ENCODE measurements at places on chromosomes 7 and 10.

GRCh38 chr10:42809676-42810075 lies 27.1 kb downstream of the BMS1 start:
- DNase-seq, result no peak

- no peak for DNase-seq
Observed at GRCh38 chr10:99330347-99330924, 1.3 kb downstream of the CNNM1 start.

DNA sequence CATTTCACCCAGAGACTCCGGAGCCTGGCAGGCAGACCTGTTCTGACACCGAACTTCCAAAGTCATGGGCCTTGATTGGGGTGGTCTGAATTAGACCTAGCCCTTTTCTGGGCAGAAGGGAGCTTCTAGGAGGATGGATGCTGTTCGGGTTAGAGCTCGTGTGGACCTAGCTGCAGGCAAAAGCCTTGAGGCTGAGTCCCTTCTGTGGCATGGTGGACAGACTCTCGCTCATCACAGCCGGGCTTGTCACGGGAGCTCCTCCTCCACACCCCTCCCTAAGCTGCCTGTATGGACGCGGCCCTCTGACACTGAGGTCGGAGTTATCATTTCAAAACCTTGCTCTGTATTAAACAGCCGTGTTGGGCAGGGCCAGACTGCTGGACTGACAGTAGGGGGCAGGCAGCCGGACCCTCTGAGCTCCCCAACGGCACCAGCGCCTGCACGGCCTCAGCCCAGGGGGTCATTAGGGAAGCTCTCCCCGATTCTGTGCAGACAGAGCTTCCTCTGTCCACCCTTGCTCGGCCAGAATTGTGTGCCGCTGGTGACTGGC lies 2.2 kb downstream of the IRF5 start:
- no peak for DNase-seq

DNA sequence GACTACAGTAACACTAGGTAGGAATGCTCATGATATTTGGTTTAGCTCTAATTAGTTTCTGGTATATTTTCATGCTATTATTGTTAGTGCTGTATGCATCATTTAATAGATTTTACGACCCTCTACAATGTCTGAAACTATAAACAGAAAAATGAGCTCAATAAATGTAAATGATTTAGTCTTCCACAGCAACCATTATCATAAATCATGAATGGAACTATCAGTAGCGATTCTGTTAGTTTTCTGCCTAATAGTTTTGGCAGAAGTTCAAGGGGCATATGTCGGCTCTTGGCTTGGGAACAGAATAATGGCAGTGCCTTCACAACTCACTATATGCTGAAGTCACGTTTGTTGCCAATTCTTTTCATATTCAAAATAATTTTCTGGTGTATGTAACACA lies 494.8 kb downstream of the PARD3 start:
- no peak for DNase-seq

DNA sequence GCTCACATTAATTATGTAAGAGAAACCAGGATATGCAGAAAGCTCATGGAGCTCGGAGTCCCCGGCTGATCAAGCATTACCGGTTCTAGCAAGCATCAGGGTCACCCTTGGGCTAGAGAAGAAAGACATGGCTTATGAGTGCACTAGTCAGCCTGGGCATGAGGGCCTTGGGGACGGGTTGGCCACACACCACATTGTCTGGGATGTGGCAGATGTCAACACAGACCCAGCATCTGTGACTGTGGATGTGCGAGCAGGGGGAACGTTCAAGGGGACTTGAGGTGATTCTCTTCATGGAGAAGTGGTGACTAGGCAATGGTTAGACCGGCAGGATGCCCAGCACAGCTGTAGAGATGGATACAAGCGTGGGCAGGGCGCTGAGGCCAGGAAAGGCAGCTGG lies 13.7 kb downstream of the ZMIZ2 start:
- no peak for DNase-seq

GRCh38 chr10:118216020-118216419 lies 126.1 kb downstream of the FAM204A start:
- no peak for DNase-seq

GRCh38 chr7:29194594-29195427 lies at the start of gene CHN2:
TSS of gene CHN2 (plus strand) at chr7:29194775.
- DNase-seq, result no peak

- no peak for DNase-seq
Observed at GRCh38 chr7:131655866-131656265, 99.4 kb upstream of the PODXL start.

- no peak for DNase-seq
Observed at GRCh38 chr7:22992874-22993840, 20.8 kb downstream of the HYCC1 start.

DNA sequence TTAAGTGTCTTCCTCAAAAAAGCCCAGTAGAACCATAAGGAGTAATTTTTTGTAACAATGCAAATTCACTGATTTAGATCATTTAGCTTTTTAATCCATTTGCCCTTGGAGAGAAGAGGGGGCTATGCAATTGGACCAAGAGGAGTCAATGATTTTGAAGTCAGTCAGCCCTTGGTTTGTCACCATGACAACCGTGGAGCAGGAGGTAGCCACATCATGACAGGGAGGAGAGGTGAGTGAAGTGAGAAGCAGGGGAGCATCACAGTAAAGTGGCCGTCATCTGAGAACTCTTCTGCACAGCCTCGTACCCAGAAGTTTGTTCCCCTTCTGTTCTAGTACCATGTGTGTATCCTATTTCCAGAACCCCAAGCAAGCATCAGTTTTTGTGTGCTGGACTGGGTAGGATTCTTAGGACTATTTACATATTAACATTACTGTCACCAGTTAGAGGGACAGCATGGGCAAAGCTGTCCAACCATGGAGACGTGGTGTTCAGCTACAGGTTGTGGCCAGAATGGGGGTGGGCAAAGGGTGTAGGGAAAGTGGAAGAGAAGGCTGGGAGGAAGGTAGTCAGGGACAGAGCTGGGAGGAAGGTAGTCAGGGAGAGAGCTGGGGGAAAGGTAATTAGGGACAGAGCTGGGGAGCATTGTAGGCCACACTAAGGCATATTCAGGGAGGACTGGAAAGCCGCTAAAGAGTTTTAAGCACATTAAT lies 13.1 kb downstream of the UBE3C start:
- DNase-seq, result no peak

- DNase-seq, result no peak
Observed at GRCh38 chr7:11343818-11344413, 370.2 kb downstream of the PHF14 start.

DNA sequence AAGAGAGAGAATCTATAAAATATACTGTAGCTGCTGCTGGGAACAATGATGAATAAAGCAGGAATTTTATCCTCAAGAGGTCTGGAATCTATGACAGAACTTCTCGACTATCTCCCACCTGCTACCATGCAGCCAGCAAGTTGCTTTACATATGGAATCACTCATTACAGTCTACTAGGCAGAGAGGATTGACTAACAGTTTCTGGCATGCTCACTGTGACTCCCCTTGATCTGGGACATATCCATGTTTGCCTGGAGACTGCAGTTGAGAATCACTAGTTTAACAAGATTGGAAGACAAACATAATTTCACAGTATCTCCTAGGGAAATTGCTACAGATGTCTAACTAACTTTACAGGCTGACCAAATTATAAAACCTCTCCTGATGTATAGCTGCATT lies 13.3 kb downstream of the GPR37 start:
- no peak for DNase-seq

- DNase-seq, result no peak
Observed at GRCh38 chr10:28280652-28281051, 22.2 kb downstream of the MPP7 start.

- DNase-seq, result no peak
Observed at GRCh38 chr7:122556873-122557542, 141.9 kb downstream of the RNF133 start.

- no peak for DNase-seq
Observed at GRCh38 chr10:91589015-91589657, 43.7 kb downstream of the PPP1R3C start.

DNA sequence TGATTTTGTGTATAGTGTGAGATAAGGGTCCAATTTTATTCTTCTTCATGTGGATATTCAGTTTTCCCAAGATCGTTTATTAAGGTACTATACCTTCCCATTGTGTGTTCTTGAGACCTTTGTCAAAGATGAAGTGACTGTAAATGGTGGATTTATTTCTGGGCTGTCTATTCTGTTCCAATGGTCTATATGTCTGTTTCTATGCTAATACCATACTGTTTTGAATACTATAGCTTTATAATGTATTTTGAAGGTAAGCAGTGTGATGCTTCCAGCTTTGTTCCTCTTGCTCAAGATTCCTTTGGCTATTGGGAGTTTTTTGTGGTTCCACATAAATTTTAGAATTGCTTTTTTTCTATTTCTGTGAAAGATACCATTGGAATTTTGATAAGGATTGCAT lies 8.7 kb upstream of the VWDE start:
- DNase-seq, result no peak

- DNase-seq, result no peak
Observed at GRCh38 chr7:23247046-23247602, 549 bp downstream of the GPNMB start.

DNA sequence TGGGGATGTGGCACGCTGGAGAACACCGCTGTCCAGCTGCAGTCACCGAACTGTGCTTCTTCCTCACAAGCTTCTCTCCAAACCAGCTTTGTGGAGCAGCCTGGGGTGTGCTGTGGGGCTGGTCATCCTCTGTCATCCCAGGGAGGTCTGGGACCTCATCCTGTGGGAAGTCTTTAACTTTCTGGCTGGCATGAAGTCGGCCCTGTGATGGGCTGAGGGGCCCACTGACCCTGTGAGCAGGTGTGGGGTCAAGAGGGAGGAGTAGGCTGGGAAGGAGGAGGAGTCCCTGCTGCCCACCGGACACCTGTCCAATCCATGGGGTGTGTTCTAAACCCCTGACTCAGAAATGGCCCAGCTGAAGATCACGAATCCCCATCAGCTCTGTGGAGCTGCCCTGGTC lies 136.2 kb upstream of the SHH start:
- DNase-seq, result no peak

DNA sequence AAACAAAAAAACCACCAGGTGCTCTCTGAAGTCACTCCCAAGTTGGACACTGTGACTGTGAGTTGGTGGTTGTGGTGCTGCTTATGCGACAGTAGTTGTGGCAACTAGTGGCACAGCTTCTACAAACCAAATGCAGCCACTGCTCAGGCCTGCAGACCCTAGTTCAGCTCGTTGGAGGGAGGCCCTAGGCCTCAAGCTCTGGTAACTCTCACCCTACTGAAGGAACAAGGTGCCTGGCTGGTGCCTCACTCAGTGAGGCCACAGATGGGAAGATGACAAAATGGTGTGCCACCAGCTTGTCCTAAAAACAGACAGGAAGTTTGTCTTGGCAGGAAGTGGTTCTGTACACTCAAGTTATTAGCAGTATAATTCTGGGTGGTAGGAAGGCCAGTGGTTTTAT lies 45.3 kb upstream of the RAPGEF5 start:
- DNase-seq, result no peak
